ENCODE measurements at places on chromosomes 6 and 20. TPM values are rescaled to one million over a fixed set of nuclear protein-coding genes. Genes with fewer than 3 reads are reported as not detected.

GRCh38 chr6:4903751-4904370 is 100.0 kb downstream of the RPP40 start:
- no peak overlapping the region for H3K27ac ChIP-seq
- H3K4me1 ChIP-seq: peaks cover 13% of the 10 kb centered on the region
- DNase-seq: no peak

DNA sequence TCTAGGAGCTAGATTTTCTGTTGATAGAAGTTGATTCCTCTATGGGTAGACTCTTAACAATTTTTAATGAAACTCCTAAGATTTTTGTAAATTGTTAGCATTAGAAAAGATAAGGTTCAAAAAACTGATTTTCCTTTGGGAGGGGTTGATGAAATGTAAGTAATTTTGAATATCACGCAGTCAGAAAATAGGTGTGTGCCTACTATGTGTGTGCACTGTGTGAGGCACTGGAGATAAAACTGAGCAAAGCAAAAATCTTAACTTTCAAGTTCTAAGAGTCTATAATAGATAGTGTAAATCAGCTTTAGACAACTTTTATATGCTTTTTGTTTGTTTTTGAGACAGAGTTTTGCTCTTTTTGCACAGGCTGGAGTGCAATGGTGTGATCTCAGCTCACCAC is 53.3 kb downstream of the FAM217A start:
- no peak for DNase-seq
- no peaks in the 10 kb centered on the region for H3K27me3 ChIP-seq
- H3K27ac ChIP-seq: no peak overlapping the region

GRCh38 chr20:41452226-41452625 is 85.6 kb upstream of the EMILIN3 start:
- no peak overlapping the region for H3K27ac ChIP-seq
- no peaks in the 10 kb centered on the region for H3K27me3 ChIP-seq
- H3K4me1 ChIP-seq: no peaks in the 10 kb centered on the region
- H3K36me3 ChIP-seq: peaks cover 78% of the 10 kb centered on the region
- H3K4me3 ChIP-seq: no peak overlapping the region

GRCh38 chr6:110652520-110652919 is 162.7 kb downstream of the CDK19 start:
- no peak for DNase-seq
- no peak overlapping the region for H3K4me3 ChIP-seq
- peaks cover 3% of the 10 kb centered on the region for H3K4me1 ChIP-seq
- peaks cover 2% of the 10 kb centered on the region for H3K36me3 ChIP-seq

DNA sequence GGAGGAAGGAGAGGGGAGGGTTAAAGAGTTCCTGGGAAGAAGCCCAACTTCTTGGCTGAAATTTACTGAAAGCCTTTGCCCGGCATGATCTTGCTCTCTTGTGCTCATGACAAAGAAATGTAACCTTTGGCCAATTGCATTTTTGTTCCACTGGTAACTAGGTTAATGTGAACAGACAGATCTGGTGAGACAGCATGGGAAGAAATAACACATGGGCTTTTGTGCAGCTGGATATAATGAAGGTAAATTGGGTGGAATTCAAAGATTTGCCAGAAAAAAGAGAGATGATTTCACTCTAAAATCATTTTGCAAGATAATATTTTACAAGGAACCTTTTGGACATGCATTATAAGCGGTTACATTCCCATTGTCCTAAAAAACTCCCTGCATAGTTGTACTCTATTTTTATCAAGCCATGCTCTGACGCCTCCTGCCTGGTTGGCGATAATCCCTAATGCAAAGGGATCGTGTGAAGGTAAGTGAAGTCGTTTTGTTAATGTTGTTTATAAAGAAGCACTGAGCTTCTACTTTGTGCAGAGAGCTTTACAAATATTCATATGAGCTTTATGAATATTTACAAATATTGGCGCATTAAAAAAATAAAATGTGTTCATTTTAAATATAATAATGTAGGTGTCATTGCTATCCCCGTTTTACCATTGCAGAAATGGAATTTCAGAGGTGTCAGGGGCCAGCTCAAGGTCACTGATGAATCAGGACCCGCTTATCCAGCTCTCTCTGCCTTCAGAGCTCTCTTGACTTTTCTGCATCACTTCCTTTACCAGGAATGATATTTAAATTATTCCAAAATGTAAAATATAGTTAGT is 161.3 kb upstream of the AGPAT4 start:
- H3K27ac ChIP-seq: no peak overlapping the region
- no peak overlapping the region for H3K4me3 ChIP-seq
- no peak for DNase-seq

GRCh38 chr6:13413900-13414555 is 73.4 kb downstream of the GFOD1 start:
- H3K4me1 ChIP-seq: no peaks in the 10 kb centered on the region
- no peak overlapping the region for H3K27ac ChIP-seq
- H3K4me3 ChIP-seq: no peak overlapping the region
- H3K36me3 ChIP-seq: no peaks in the 10 kb centered on the region
- H3K27me3 ChIP-seq: no peaks in the 10 kb centered on the region

GRCh38 chr6:79408256-79408974 is 128.8 kb downstream of the LCA5 start:
- no peaks in the 10 kb centered on the region for H3K27me3 ChIP-seq
- no peaks in the 10 kb centered on the region for H3K36me3 ChIP-seq
- no peak for DNase-seq
- H3K27ac ChIP-seq: no peak overlapping the region
- no peak overlapping the region for H3K4me3 ChIP-seq
- H3K4me1 ChIP-seq: no peaks in the 10 kb centered on the region

- no peaks in the 10 kb centered on the region for H3K27me3 ChIP-seq
- peak; percentile 39 for DNase-seq
- no peaks in the 10 kb centered on the region for H3K4me1 ChIP-seq
- H3K27ac ChIP-seq: no peak overlapping the region
- no peaks in the 10 kb centered on the region for H3K36me3 ChIP-seq
- no peak overlapping the region for H3K4me3 ChIP-seq
These were observed 50.5 kb upstream of the ENPP5 start for GRCh38 chr6:46221222-46221793.

DNA sequence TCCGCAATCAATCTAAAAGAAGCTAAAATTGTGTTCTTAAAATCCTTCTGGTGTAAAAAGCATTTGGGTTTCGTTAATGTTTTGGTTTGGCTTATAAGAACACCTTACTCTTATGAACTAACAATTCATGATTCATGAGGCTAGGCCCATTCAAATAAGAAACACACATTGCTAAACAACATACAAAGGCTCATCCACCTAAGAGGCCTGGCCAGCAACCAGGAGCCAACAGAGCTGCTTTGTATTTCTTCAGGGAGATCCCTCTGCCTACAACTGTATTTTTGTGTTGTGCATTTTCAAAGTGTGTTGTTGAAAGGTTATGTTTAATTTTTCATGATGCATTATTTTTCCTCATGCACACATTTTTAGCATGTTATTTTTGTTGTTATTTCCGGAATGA is 98.6 kb downstream of the PTPRK start:
- no peaks in the 10 kb centered on the region for H3K36me3 ChIP-seq
- H3K4me3 ChIP-seq: no peak overlapping the region
- no peak for DNase-seq
- no peaks in the 10 kb centered on the region for H3K4me1 ChIP-seq

GRCh38 chr20:48015141-48015910 is 230.0 kb upstream of the SULF2 start:
- H3K27ac ChIP-seq: no peak overlapping the region
- no peaks in the 10 kb centered on the region for H3K36me3 ChIP-seq
- H3K4me3 ChIP-seq: no peak overlapping the region
- H3K27me3 ChIP-seq: no peaks in the 10 kb centered on the region
- H3K4me1 ChIP-seq: peaks cover 9% of the 10 kb centered on the region

GRCh38 chr20:3995749-3996320 is 19.5 kb downstream of the RNF24 start:
- no peak overlapping the region for H3K27ac ChIP-seq
- no peaks in the 10 kb centered on the region for H3K36me3 ChIP-seq
- H3K4me1 ChIP-seq: peaks cover 4% of the 10 kb centered on the region
- no peak overlapping the region for H3K4me3 ChIP-seq
- H3K27me3 ChIP-seq: no peaks in the 10 kb centered on the region
- DNase-seq: no peak

GRCh38 chr6:157049133-157049532 is 272.0 kb downstream of the ARID1B start:
- no peak overlapping the region for H3K27ac ChIP-seq
- H3K36me3 ChIP-seq: peaks cover 3% of the 10 kb centered on the region
- no peak for DNase-seq
- H3K4me1 ChIP-seq: no peaks in the 10 kb centered on the region
- H3K4me3 ChIP-seq: no peak overlapping the region
- H3K27me3 ChIP-seq: no peaks in the 10 kb centered on the region

DNA sequence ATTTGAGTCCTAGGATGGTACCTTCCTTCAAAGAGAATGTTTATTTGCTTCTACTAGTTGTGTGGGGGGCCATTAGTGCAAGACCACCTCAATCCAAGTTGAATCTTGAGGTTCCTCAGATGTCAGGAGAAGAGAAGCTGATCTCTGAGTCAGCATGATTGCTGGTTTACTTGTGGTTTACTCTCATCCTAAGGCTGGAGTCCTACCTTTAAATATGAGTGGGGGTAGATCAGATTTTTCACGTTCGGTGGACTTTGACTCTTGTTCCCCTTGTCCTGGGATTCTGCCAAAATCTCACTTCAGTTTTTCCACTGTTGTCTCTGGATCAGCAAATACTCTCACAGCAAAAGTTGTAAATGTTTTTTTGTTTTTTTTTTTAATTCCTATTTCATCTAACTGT is 84.6 kb upstream of the F13A1 start:
- DNase-seq: no peak
- no peaks in the 10 kb centered on the region for H3K27me3 ChIP-seq
- H3K4me3 ChIP-seq: no peak overlapping the region
- H3K27ac ChIP-seq: no peak overlapping the region
- H3K4me1 ChIP-seq: no peaks in the 10 kb centered on the region

- H3K4me1 ChIP-seq: no peaks in the 10 kb centered on the region
- H3K27me3 ChIP-seq: no peaks in the 10 kb centered on the region
- no peak for DNase-seq
- H3K36me3 ChIP-seq: no peaks in the 10 kb centered on the region
- H3K4me3 ChIP-seq: no peak overlapping the region
These were observed 268.8 kb downstream of the GRIK2 start for GRCh38 chr6:101662111-101662897.

DNA sequence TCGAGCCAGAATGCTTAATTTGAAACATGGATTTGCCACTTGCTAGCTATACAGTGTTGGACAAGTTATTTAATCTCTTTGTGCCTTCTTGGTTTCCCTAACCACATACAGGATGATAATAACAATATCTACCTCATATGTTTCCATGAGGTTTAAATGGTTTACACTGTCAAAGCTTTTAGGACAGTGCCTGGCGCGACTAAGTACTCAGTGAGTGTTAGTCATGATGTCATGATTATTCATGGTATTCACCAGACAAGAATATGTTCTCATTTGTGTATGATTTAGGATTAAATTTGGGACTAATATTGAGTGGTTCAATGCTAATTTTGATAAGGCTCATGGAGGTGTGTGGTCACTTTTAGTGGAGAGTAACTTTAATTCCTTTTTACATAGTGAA is 167.4 kb downstream of the EYA4 start:
- H3K27me3 ChIP-seq: no peaks in the 10 kb centered on the region
- H3K36me3 ChIP-seq: no peaks in the 10 kb centered on the region
- DNase-seq: no peak
- no peak overlapping the region for H3K4me3 ChIP-seq

DNA sequence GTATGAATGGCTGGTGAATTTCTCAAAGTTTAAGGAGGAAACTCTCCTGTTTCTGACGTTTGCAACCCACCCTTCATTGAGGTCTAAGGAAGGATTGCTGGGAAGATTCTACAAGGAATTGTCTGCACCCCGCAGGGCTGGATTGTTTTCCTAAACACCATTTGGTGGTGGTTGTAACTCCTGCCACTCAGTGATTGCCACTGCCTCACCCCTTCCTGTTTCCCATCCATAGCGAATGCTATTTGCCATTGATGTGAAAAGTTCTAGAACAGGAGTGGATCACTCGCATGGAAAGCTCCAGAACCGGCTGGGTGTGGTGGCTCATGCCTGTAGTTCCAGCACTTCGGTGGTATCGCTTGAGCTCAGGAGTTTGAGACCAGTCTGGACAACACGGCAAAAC is 8.7 kb upstream of the DSP start:
- no peak overlapping the region for H3K4me3 ChIP-seq
- H3K4me1 ChIP-seq: no peaks in the 10 kb centered on the region
- no peaks in the 10 kb centered on the region for H3K36me3 ChIP-seq
- peaks cover 55% of the 10 kb centered on the region for H3K27me3 ChIP-seq
- no peak for DNase-seq
- no peak overlapping the region for H3K27ac ChIP-seq

GRCh38 chr6:57158658-57159057 is 13.5 kb upstream of the BAG2 start:
- H3K4me1 ChIP-seq: no peaks in the 10 kb centered on the region
- H3K36me3 ChIP-seq: no peaks in the 10 kb centered on the region
- H3K4me3 ChIP-seq: no peak overlapping the region
- no peak overlapping the region for H3K27ac ChIP-seq
- no peaks in the 10 kb centered on the region for H3K27me3 ChIP-seq

DNA sequence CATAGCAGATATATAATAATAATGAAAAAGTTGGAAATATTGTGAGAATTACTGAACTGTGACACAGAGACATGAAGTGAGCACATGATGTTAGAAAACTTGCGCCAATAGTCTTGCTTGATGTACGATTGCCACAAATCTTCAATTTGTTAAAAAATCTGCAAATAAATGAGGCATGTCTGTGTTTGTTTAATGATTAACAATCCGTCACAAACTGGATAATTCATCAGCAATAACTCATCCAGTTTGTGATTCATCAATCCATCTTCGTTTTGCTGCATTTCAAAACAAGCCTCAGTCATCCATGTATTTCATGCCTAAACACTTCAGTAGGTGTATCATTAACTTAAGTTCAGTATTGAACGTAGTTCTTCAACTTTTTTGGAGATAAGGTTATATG is 25.5 kb upstream of the SMIM26 start:
- DNase-seq: no peak
- H3K4me1 ChIP-seq: no peaks in the 10 kb centered on the region
- H3K4me3 ChIP-seq: no peak overlapping the region
- peaks cover 40% of the 10 kb centered on the region for H3K36me3 ChIP-seq
- no peaks in the 10 kb centered on the region for H3K27me3 ChIP-seq
- no peak overlapping the region for H3K27ac ChIP-seq

GRCh38 chr6:133553652-133554051 is 312.5 kb downstream of the EYA4 start:
- DNase-seq: peak; percentile 36
- no peak overlapping the region for H3K4me3 ChIP-seq
- no peaks in the 10 kb centered on the region for H3K27me3 ChIP-seq
- no peak overlapping the region for H3K27ac ChIP-seq
- H3K4me1 ChIP-seq: no peaks in the 10 kb centered on the region

- H3K36me3 ChIP-seq: no peaks in the 10 kb centered on the region
- H3K4me1 ChIP-seq: no peaks in the 10 kb centered on the region
- H3K27me3 ChIP-seq: no peaks in the 10 kb centered on the region
- no peak overlapping the region for H3K27ac ChIP-seq
These were observed 828.8 kb upstream of the GJE1 start for GRCh38 chr6:141303907-141304306.

GRCh38 chr6:47752801-47753200 is 29.0 kb upstream of the OPN5 start:
- H3K36me3 ChIP-seq: no peaks in the 10 kb centered on the region
- no peaks in the 10 kb centered on the region for H3K27me3 ChIP-seq
- H3K4me1 ChIP-seq: no peaks in the 10 kb centered on the region
- no peak overlapping the region for H3K27ac ChIP-seq
- DNase-seq: no peak
- no peak overlapping the region for H3K4me3 ChIP-seq

Gene RIMS4
- 0.14 TPM for total RNA-seq

Gene C6orf118
- total RNA-seq: 0.24 TPM

Gene CLVS2
- total RNA-seq: 0.05 TPM

Gene PXDC1
- 4.5 TPM for total RNA-seq

Gene OR2H1
- total RNA-seq: not detected

Gene GRM1
- under 0.01 TPM for total RNA-seq

Gene PPP2R5D
- total RNA-seq: 45.8 TPM

Gene PLCB1
- 4.7 TPM for total RNA-seq

Gene SLC17A2
- 0.05 TPM for total RNA-seq

Gene HMGCLL1
- 0.42 TPM for total RNA-seq

All from thymus (tissue), 14 donors.